ENCODE measurements at places on chromosomes 1 and 21.

GRCh38 chr1:23810818-23811540, 10.4 kb upstream of the GALE start:
- no peak for DNase-seq

DNA sequence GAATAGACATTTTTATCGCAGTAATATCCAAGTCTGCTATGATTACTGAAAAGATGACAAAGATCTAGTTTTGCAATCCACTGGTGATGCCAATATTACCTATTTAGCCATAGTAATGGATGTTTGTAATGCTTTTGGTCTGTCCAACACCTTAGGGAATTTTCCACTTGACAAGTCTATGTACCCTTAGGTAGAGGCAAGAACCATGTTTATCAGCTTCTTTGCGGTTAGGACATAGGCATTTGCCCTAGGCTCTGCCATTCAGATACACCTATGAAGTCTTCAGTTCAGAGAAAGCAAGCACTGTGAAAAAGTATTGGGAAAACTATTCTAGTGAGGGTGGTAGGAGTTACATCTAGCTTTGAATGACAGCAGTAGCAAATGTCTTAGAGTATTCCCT, 40.2 kb upstream of the SLC35D1 start:
- no peak for DNase-seq

- no peak for DNase-seq
Measured at GRCh38 chr1:247857069-247857984, at the start of gene TRIM58. Gene TRIM58 (plus strand): TSS chr1:247857187. CDS start chr1:247857247, 60 bp downstream.

DNA sequence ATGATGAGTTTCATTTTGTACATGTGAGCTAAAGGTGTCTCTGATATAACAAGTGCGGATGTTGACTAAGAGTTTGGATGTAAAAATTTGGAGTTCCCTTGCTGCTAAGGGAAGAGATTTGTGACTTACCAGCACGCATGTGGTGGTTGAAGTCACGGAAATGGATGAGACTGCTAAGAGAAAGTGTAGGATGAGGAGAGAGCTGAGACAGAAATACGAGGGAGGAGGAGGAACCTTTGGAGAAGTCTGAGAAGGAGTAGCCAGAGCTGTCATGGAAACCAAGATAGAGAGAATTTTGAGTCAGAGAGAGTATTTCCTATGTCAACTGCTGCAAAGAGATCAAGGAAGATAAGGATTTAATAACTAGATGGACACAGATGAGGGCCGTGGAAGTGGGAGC, 106.5 kb upstream of the COL24A1 start:
- no peak for DNase-seq

DNA sequence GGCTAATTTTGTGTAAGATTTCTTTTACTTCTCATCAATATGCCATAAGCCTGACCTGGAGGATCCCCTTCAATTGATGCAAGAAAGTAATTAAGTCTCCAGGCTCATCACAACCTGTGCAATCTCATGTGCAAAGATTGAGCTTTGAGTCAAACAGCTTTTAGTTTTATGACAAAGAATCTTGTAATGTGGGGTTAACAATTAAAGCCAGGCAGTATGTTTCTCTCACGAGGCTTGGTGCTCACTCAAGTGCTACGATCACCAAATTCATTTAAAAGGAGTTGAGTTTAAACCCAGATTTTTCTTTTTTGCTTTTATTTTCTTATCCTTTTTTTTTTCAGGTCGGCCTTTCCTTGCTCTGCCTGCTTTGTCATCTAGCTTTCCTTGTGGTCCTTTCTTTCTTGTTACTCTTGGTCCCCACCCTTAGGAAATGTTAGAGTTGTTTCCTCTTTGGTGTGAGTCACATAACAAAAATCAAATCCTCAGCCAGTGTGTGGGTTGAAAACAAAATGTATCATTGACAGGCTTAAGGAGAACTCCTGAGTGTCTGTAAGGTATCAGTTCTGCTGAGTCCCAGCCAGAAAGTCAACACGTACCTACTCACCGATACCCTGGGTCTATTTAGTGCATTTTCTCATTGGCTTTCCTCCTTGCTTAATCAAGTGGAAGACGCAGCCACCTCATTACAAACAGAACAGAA, 1037.2 kb downstream of the ADGRL2 start:
- DNase-seq: no peak

DNA sequence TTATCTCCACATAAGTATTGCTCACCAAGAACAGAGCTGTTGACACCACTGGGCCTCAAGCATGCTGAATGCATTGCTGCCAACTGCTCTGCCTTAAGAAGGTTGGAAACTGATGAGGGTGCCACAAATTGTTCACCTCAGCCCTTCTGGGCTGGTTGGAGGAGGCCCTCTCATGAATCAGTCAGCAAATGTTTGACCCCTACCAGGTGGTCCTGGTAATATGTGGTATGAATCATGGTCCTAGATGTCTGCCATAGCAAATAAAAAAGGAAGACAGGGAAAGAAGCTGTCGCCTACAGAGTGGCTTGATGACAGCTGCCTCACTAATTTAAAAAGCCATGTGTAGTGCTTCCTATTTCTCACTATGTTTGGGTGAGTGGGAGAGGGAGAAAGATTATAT, 12.2 kb downstream of the SPATA46 start:
- no peak for DNase-seq

DNA sequence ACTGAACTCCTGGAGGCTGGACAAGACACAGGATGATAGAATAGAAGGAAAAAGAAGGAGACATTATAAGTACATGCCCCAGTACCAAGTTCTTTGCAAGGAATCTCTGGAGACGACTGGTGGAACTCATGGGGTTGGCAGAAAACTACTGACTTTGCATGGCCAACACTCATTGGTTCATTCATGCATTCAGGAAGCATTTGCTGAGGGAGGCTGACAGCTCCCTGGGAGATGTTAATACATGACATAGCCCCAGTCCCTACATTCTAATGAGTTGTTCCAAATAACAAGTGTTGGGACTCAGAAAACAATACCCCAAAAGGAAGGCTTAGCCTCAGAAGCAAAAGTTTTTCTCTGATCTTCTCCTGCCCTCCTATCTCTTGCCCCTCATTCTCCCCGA, 172.8 kb upstream of the IRF2BP2 start:
- no peak for DNase-seq

DNA sequence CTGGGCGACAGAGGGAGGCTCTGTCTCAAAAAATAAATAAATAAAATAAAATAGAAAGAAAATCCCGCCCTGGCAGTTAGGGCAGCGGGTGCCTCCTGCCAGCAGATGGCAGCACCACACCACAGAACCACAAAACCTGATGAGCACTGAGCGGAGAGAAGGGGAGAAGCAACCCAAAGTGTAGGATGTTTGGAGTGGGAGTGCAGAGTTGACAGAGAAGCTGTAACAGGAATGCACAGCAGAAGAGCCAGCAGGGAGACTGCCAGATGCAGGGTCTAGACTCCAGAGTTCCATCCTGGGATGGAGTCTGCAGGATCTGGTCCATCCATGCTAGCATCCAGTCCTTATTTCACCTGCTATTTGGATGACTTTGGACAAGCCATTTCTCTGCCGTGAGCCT, 29.7 kb upstream of the KIRREL1 start:
- DNase-seq: peak; percentile 42

DNA sequence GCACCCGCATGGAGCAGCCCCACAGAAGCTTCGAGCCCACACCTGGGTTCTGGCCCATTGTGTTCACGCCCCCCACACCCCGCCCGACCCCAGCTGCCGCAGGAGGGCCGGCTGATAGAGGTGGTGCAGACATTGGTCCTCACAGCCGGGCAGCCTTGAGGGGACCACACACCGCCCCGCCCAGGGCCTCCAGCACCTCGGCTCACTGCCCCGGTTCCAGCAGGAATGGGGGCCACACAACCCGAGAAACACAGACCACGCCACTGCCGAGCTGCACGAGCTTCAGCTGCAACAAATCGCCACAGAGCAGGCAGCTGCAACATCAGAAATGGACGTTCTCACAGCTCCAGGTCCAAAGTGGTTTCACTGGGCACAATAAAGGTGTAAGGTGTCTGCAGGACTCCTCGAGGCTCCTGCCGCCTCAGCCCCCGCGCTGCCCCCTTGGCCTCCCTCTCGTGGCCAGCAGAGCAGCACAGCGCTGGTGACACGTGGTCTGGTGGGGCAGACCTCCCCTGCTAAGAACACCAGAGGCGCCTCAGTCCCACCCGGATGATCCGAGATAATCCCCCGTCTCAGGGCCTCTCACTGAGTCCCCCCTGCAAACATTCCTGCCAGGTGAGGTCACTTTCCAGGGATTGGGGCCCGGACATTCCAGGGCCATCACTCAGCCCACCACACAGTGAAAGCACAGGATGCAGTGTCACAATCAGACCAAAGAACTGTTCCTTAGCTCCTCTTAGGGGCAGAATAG, 62.3 kb upstream of the ADARB1 start:
- DNase-seq: no peak

DNA sequence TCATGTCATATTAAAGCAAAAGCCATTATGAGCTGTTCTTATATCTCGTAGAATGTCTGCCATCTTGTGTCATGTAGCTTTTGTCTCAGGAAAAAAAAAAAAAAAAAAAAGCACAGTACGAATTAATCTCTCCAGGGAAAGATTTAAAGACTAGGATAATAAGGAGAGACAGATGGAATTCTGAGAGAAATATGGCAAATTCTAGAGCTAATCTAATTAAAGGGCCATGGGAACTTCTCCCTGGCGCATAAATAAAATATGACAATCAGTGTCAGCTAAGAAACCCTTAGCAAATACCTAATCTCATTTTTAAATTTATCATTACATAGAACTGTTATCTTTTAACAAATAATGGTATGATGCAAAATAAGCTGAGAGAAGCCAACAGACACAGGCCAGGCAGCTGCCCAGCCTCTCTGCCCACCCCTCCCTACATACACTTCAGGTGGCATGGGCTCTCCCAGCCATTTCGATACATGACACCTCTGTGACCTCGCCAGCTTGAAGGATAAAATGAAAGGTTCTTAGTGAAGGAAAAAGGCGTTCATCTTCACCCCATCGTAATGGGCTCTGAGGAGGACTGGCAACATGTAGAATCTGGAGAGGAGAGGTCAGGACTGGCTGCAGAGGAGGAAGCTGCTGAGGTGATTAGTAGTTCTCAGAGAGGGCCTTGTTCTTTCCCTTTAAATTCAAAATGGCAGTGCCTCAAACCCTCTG, 39.8 kb downstream of the DISC1 start:
- DNase-seq: no peak

- no peak for DNase-seq
Measured at GRCh38 chr1:229666585-229666984, 40.5 kb downstream of the URB2 start.

DNA sequence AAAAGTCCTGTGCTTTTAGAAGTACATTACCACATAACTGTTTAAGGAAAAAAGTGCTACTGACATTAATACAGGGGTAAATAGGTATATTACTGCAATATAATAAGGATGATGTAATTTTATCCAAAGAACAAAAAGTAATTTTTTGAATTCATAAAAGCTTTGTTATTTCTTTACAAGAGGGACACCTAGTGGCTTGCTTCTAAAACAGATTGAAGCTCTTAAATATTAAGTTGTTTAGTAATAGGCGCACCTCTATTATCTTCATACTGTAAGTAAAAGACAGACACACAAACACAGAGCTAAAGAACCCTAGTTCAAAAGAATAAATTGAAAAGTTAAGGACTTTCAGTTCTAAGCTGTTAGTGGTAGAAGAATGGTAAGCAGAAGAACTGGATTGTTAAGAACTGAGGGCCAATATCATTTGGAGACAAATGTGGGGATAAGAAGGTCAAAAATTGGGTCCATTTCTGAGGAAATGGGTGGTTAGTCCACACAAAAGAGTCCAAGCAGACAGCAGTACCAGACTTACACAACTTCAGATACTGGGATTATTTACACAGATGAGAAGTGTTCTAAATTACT, 15.4 kb downstream of the ZNHIT6 start:
- DNase-seq: peak; percentile 12

DNA sequence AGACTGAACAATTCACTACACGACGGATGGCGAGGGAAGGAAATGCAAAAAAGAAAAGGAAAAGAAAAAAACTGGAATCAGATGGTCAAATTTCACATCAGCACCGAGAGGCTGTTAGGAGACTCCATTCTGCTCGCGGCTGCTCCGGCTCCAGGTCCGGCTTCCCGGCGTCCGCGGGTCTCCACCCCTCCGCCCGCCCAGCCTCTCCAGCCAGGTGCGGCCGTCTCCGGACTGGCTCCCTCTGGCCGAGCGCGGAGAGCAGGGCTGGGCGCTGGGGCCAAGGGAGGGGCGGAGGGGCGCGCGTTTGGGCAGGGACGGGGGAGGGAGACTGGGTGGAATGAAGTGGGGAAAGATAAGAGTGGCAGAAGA, 332 bp downstream of the KCNJ6 start:
- no peak for DNase-seq

All from COR-L47 (cell line).